ENCODE measurements at places on chromosomes 12 and 14.
A peak's percentile ranks its signal among the peaks of the same experiment; 100 is the strongest.

GRCh38 chr12:93762059-93762719 lies 85.0 kb downstream of the CRADD start:
- DNase-seq, result no peak

- no peak for DNase-seq
These were observed 3.9 kb upstream of the ABHD4 start for GRCh38 chr14:22594156-22594716.

DNA sequence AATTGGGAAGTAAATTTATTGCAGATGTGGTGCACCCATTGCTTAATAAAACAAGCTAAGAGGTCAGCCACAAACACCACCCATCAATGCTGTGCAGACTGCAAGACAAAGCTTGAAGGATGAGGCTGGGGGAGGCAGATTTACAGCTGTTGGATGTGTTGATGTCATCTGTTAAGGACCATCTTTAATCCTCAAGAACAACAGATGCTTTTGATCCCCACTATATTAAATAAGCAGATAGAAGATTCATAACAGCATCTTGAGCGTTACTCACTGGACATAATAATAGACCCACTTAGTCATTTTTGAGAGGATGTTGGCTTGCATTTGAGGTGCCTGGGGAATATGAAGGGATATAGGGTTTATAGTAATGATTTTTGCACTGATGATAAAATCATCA lies 58.8 kb downstream of the GPR68 start:
- no peak for DNase-seq

DNA sequence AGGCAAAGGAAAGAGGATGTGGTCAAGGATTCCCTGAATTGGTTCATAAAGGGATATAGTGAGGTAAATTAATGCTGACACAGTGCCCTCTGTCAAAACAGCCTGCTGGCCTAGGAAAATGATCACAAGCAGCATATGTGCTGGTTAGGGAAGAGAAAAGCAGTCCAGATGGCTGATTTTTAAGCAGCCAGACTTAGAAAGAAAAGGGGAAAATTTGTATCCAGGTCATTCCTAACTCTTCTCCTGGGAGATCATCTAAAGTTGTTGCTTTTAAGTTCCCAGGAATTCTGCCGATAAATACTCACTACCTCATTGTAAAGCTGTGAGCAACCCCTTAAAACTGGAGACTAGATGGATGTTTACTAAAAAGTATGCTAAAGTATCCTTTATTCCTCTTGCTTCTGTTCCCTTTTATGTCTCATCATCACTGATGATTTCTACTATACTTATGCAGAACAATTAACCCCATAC lies 46.4 kb upstream of the CNOT2 start:
- DNase-seq, result no peak

GRCh38 chr12:128444598-128444997 lies 177.6 kb downstream of the TMEM132C start:
- no peak for DNase-seq

DNA sequence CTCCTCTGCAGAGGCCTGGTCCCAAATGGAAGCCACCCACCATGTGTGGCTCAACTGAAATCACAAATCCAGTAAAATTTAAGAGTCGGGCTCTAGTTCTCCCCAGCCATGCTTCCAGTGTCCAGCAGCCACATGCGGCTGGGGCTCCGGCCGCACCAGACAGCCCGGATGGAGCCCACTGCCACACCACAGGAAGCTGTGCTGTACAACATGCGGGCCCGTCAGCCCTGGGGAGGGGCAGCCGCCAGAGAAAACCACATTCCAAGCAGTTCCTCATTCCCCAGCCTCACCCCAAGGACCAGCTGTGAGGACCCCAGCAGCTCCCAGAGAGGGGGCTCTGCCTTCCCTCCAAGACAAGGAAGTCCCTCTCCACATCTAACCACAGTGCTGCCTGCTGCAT lies 135.0 kb downstream of the NCOR2 start:
- DNase-seq, result no peak

DNA sequence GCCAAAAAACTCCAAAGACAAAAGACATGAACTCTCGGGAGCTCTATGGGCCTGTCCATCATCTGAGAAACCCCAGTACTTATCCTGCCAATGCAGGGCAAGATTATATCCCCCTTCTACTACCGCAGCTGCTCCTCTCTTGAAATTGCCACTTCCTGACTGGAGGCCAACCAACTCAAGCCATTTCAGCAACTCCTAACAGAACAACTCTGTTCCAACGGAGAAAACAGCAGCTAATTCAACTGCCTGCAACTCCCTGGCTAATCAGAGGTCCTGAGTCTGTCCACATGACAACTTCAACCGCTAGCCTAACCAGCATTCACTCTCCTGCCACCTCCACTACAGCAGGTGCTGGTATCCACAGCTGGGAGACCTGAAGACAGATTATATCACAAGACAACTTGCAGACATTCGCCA lies 24.1 kb downstream of the CEP83 start:
- no peak for DNase-seq

- DNase-seq, result no peak
These were observed 475.8 kb upstream of the TMEM132C start for GRCh38 chr12:127791217-127791616.

GRCh38 chr14:104974146-104974541 lies 4.0 kb downstream of the AHNAK2 start:
- no peak for DNase-seq

- DNase-seq, result no peak
These were observed 19.8 kb downstream of the TPH2 start for GRCh38 chr12:71958457-71958856.

DNA sequence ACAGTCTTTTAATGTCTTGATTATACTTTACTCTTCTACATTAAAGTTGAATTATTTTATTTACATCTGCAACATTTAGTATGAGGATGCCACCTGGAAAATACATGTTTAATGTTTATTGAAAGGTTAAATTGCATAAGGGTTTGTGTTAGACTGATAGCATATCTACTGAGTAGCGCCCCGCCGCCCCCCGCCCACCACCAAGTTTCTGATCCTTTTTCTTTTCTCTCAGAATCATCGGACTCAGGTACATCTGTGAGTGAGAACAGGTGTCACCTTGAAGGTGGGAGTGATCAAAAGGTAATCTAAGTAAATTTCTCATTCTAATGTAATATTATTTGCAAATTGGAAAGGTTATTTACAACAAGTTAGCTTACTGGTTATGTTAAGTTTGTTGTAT lies 16.2 kb downstream of the MDM2 start:
- no peak for DNase-seq

GRCh38 chr12:9730591-9730990 lies 2.3 kb downstream of the CLECL1 start:
- no peak for DNase-seq

GRCh38 chr12:125382926-125383325 lies 317.7 kb downstream of the AACS start:
- DNase-seq, result no peak

DNA sequence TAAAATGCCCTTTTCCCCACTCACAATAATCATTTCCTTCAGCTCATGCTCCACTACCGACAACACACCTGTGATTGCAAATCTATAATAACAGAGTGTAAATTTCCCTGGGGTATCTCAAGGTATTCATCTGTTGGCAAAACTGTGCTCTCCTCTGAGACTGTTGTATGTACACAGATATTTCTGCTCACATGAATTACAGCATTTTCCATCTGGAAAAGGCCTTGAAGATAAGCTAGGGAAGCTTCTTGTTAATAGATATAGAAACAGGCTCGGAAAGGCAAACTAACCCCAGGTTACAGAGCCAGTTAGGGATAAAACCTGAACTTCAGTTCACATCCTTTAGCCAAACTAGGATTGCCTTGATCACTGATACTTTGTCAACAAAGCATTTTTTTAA lies 210.4 kb upstream of the KRR1 start:
- no peak for DNase-seq

GRCh38 chr12:21819678-21820077 lies 45.2 kb upstream of the KCNJ8 start:
- DNase-seq, result no peak

- no peak for DNase-seq
These were observed 8.8 kb upstream of the PTGR2 start for GRCh38 chr14:73842851-73843250.

- DNase-seq, result peak; percentile 78
These were observed 17.8 kb upstream of the RPS6KA5 start for GRCh38 chr14:91078095-91078737.

DNA sequence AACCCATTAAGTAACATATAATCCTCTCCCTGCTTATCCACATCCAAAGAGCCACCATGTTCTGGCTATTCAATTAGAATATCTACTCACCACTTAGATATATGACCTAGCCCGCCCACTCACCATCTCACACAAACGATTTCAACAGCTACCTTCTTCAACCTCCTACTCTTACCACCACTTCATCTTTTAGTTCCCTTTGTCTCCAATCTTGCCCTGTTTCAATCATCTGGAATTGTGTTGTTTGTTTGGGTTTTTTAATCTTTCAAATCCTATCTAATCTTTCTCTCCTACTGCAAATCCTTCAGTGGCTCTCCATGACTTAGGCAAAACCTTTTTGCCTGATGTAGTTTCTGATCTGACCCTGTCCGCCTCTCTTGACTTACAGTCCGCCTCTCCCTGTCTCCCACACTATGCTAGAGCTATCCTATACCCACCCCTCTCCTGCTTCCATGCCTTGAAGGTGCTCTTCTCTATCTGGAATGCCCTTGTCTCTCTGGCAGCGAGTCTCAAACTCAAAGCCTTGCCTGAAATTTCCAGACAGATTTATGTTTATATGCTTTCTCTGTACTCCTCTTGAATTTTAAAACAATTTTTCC lies 161.0 kb upstream of the CRY1 start:
- DNase-seq, result no peak

- no peak for DNase-seq
These were observed 414.6 kb upstream of the PRICKLE1 start for GRCh38 chr12:43004141-43004540.

DNA sequence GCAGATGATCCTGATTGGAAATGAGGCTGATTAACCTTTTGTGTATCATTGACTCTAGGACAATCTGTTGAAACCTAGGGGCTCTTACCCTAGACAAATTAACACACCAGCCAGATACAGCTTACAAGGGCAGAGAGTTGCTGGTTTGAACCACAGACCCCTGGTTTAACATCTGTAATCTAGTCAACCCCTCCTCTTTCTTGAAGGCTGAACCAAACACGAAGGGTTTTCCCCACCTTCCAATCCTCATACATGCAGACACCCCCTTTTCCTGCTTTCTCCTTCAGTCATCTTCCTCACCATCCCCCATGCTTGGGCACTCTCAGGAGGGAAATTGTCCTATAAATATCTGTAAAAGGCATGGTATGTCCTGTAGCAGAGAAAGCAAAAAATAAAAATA lies 126.0 kb upstream of the HIF1A start:
- DNase-seq, result no peak

DNA sequence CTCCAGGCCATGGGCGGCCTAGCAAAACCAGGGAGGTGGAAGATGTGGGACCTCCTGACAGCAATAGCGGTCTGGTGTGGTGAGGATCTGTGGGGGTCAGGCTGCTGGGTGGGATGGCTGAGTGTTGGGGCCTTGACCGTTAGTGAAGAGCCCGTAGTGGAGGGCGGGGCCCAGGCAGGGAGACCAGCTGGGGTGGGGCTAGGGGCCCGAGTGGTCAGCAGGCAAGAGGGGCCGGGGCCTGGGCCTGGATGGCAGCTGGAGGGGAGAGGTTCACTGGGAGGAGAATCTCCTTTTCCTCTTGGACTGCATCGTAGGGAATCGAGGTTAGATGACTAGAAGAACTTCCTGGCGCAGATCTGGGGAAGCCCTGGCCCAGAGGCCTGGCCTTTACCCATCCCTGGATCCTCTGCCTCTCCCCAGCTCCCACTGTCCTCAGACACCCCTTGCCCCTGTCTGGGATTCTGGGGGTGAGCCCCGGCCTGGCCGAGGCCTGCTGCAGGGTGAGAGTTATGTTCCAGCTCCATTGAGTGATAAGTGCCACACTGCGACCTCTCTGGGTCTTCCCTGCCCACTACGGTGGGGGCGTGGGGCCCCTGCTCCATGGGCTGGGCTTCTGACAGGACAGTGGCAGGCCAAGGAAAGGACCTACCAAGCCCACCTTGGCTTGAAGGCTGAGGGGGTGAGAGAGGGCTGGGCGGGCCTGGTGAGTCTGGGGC lies 47.1 kb downstream of the KRT80 start:
- DNase-seq, result no peak

DNA sequence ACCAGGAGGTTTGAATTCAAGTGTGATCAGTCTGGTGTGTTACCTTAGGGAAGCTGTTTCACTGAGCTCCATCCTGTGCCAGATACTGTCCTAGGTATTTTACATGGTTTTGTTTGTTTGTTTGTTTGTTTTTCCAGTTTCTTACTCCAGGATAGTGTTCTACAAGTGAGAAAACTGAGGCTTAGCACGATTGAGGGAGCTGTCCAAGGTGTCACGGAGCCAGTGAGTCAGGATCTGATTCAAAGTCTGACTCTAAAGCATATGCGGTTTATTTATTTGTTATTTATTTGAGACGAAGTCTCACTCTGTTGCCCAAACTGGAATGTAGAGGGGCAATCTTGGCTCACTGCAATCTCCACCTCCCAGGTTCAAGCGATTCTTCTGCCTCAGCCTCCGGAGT lies 79.7 kb upstream of the GNG2 start:
- peak; percentile 20 for DNase-seq

- DNase-seq, result no peak
These were observed 8.8 kb downstream of the KRT80 start for GRCh38 chr12:52182898-52183543.

DNA sequence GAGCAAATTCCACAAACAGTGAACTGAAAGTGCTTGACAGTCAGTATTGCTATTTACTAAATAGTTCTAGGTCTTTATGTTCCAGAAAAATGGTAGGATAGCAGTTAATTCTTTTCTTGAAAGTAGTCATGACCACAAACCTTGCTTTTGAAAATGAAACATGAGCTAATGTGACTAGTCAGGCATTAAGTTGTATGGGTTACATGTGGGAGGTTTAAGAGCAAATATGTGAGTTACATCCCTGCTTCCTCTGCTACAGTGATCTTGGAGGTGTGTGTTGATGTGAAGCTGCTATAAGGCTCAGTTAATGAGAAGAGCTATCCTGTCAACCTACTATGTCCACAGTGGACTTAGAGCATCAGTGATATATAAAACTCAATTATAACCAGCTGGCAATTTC lies 741.6 kb downstream of the FSCB start:
- no peak for DNase-seq

DNA sequence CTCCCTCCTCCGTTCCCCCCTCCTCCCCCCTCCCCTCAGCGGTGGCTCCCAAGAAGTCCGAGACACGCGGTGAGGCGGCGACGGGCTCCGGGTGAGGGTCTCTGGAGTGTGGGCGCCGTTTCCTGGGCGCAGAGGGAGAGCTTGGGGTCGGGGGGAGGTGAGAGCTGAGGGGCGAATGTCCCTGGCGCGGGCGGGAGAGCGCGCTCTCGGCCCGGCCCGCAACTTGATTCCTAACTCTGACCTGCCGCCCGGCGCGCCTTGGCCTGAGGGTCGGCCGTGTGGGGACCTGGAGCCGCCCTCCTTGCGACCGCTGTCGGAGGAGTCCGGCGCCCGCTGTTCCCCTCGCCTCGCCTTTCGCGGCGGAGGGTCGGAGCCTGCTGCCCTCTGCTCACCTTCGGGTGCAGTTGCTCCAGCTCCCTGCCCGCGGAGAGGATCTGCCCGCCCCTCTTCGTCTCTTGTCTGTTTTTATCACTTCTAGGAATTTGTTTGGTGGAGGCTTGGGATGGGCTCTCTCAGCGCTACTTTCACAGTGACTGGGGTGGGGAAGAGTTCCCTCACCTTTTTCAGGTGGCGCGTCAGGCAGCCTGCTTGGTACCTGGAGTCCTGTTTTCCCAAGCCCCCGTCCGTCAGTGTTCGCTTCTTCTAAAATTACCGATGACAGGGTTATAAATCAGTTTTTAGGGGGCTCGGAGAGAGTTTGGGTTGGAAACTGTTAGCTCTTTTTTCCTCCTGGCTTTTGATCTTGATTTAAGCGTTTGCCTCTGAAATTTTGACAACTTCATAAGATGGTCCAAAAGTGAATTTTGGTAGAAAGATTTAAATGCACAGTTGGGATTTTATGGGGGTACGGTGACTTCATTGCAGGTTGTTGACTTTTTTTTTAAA lies 495 bp downstream of the ADIPOR2 start:
- peak; percentile 43 for DNase-seq
